LHCN-M2 (cell line): ENCODE measurements at places on chromosomes 12 and 14. TPM values are rescaled to one million over a fixed set of nuclear protein-coding genes. Genes with fewer than 3 reads are reported as not detected.

Gene CIROP
- total RNA-seq = not detected in 2 replicates

Gene FOXA1
- 0.13 TPM in 1 of 2 replicates, not detected in the other for total RNA-seq

DNA sequence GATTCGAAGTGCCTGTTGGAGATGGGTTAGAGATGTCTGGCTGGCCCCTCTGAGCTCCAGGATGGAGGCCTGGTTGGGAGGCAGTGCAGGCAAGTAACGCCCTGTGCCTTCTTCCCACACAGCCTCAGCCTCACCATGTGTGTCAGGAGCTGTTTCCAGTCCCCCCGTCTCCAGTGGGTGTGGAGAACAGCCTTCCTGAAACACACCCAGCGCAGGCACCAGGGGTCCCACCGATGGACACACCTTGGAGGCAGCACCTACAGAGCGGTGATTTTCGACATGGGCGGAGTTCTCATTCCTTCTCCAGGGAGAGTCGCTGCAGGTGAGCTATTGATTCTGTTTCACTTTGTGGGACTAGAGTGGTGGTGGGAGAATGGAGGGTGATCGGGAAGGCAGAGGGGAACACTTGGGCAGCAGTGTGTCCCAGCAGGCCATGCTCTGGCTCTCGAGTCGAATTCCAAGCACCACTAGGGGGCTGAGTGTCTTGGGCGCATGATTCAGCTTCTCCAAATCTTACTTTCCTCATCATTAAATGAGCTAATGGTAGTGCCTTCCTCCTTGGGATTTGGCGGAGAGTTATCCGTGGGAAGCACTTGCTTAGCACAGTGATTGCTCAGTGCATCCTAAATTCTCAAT is 6.8 kb downstream of the ACAD10 start:
- DNase-seq = peak; percentile 14

DNA sequence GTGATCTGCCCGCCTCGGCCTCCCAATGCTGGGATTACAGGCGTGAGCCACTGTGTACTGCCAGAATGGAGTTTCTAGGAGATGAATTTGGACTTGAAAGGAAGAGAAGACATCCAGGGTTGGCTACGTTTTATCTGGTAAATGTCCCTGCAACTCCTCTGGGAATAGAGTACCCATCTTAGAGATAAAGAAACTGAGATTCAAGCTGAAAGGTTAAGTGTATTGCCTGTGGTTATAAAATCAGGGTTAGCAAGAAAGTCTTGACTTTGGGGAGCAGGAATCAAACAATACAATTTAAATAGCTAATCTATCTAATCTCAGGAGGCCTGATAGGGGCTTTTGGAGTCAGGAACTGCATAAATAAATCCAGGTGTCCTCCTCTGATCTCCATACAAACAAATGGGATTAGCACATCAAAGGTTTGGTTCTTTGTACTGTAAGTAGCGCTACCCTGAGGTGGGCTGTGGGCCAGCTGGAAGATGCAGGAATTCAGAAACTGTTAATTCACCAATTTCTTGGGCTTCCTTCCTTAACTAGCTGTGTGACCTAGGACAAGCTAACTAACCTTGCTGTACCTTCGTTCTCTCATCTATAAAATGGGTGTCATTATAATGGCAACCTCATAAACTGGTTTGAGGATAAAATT is 45.1 kb downstream of the TBX3 start:
- DNase-seq = no peak

GRCh38 chr14:73248108-73248868 is 11.0 kb downstream of the PAPLN start:
- DNase-seq = no peak

Gene ZC2HC1C
- total RNA-seq = 0.38 and 1.3 TPM in 2 replicates

Gene SERPINA12
- not detected in 2 replicates for total RNA-seq

DNA sequence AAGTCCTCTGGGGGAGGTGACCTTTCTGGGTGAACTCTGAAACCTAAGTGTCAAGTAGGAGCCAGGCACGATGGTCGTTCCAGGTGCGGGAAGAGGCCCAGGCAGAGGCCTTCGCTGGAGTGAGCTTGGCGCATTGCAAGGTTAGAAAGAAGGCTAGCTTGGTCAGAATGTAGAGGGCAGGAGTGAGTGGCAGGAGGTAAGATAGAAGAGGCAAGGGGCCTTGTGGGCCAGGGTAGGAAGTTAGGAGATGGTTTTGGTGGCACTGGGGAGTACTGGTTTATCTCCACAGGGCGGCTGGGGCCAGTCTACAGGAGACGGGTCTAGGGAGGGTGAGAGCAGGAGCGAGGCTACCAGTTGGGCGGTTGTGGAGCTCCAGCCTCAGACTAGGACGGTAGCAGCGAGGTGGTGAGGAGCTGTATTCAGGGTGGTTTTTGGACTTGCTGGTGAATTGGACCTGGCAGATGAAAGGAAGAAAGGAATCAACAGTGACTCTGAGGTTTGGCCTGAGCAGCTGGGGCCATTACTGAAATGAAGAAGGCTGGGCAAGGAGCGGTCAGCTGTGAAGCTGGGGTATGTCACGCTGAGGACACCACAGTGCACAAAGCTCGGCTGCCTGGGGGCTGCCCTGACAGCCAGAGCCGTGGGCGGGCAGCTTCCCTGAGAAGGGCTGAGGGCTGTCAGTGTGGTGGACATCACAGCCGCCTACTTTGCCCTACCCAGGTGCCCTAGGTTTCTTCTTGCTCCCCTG is 9.0 kb downstream of the MLXIP start:
- DNase-seq = no peak

GRCh38 chr12:111435661-111436201 is 30.0 kb downstream of the SH2B3 start:
- peak; percentile 70 for DNase-seq

Gene SRRM4
- not detected in 2 replicates for total RNA-seq
